ENCODE measurements at places on chromosomes 2 and 18.

GRCh38 chr2:215920244-215921100 is 92.9 kb downstream of the MREG start:
- peak; percentile 81 for DNase-seq

- no peak for DNase-seq
Measured at GRCh38 chr2:132383956-132384355, 32.6 kb upstream of the GPR39 start.

- no peak for DNase-seq
Measured at GRCh38 chr2:65557616-65558573, 125.5 kb upstream of the SPRED2 start.

GRCh38 chr2:120887320-120887697 is 151.6 kb downstream of the GLI2 start:
- DNase-seq = peak; percentile 41

DNA sequence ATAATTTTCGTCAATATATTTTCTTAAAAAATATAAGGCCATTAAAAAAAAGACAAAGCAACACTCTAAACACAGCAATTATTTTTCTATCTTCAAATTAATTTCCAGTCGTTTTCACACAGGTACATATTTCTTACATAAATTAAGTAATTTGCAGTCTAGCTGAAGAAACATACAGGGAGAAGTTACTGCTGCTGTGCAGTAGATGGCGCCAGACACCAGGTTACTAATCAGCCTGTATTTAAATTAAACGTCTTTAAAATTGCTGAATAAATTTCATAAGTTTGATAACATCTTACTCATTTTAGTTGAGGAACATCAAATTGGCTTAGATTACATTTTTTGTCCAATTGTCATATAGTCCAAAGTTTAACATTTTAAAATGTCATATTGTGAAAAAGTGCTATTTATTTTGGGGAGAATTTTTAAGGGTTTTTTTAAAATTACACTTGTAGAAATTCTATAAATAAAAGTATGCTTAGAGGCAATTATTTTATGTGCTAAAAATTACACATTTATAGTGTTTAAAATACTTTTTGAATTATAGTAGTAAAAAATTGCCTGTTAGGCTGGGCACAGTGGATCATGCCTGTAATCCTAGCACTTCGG is 88.4 kb downstream of the PMAIP1 start:
- DNase-seq = peak; percentile 44

DNA sequence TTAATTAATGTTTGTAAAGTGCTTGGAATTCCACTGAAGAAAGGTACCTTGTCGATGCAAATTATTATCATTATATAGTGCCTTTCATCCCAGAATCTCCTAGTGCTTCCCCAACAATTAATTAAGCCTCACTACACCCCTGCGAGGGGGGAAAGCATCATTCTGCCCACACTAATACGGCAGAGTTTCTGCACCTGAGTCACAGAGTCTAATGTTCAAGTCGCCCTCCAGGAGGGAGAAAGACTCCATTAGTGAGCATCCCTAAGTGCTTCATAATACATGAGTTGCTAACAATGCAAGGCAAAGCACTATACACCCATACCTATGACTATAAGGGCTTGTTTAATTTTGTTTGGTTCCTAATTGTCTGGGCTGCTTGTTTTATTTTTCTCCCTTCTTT is 25.4 kb upstream of the NRP2 start:
- DNase-seq = no peak

- DNase-seq = no peak
Measured at GRCh38 chr2:189834059-189834458, 49.8 kb downstream of the PMS1 start.

GRCh38 chr2:216274194-216274840 is 98.0 kb downstream of the MARCHF4 start:
- peak; percentile 28 for DNase-seq

DNA sequence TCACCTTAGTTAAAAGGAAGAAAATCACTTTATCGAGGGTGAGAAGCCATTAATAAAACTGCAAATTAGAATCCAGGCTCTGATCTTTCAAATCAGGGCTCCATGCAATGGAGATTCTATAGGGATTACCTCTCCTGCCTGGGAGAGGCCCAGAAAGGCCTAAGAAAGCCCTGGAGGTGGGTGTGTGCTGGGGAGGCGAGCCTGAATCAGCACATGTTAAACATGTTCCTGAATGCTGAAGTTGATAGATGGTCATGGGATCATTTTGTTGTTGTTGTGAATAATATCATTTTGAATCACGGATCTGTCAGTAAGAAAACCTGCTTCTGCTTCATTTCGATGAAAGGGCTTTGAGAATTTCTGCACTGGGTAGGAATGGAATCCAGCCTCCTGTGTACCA is 254.3 kb downstream of the ACKR3 start:
- no peak for DNase-seq

DNA sequence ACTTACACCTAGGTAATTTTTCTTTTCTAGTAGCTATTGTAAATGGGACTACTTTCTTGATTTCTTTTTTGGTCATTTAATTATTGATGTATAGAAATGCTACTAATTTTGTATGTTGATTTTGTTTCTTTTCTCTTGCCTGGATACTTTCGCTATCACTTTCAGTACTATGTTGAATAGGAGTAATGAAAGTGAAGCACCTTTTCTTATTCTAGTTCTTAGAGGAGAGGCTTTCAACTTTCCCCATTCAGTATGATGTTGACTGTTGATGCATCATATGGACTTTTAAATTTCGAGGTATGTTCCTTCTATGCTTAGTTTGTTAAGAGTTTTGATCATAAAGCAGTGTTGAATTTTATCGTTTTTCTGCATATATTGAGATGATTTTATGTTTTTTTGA is 142.5 kb downstream of the CDH19 start:
- no peak for DNase-seq

- no peak for DNase-seq
Measured at GRCh38 chr2:24568551-24568950, 77.5 kb downstream of the NCOA1 start.

DNA sequence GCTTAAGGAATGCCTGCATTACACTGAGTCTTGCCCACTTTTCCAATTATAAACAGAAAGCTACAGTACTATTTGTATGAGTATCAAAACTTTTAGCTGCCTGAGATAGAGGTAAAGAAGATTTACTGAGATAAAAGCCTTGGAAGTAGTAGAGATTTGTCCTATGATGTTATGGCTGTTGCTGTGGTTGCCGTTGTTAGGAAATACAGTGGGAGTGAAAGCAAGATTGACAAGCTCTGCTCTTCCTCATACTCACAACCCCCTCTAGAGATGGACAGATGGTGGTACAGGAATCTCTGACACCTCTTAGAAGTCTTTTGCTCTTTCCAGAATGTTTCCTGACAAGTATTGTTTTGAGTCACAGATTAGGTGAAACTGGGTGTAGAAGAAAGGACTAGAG is 242.5 kb downstream of the RPIA start:
- DNase-seq = no peak

DNA sequence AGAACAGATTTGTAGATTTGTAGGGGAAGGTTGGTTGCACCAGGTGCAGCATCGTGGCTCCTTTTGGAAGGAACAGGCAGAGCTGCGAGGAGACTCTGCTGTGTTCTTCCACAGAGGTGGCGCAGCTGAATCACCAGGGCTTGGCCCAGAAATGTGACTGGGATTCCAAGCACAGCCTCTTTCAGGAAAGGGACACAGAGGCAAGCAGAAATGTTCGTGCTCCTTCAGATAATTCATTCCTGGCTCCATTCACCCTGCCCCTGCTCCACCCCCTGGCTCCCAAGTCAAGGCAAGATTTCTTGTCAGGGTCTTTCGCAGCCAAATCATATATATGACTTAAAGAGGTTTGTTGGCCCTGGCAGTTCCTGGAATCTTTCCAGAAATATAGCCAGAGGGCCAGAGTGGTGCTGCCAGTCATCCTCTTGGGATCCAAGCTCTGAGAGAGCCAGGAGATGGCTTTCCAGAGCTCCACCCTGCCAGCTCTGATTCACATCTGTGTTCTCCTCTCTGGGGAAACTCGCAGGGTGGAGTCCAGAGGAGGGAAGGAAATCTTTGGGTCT is 203.9 kb upstream of the TANK start:
- DNase-seq = no peak

DNA sequence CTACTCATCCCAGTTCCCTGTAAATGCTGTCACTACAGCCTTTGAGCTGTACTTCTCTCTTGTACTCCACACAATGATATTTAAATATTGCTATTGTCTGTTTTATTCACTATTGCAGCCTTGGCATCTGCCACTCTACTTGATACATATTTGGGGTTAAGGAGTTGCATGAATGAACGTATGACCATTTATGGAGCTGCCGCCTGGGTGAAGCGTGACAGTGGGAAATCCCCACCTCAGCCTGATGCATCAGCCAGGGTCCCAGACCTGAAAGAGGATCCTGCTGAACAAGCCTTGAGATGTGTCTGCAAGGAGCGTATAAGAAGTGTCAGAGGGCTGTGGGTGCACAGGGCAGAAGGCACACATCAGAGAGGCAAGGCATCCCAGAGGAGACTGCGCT is 39.1 kb downstream of the MRPL35 start:
- no peak for DNase-seq

DNA sequence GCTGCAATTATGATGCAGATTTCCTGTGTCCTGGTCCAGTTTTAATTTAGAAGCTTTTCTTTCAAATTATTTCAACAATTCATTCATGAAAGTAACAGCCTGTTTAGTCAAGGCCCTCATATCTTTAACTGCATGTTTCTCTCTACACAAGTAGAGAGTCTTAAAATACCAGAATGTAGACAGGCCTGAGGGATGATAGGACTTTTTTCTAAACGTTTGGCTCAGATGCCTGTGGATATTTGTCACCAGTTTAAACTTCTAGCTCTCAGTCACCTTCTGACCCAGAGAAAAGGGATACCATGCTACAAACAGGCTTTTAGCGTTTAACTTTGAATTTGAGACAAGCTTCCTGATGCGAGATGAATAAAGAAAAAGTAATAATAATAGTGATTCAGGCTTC is 15.7 kb downstream of the COL5A2 start:
- peak; percentile 84 for DNase-seq

- DNase-seq = no peak
Measured at GRCh38 chr18:49694402-49694801, 118.9 kb downstream of the ACAA2 start.

DNA sequence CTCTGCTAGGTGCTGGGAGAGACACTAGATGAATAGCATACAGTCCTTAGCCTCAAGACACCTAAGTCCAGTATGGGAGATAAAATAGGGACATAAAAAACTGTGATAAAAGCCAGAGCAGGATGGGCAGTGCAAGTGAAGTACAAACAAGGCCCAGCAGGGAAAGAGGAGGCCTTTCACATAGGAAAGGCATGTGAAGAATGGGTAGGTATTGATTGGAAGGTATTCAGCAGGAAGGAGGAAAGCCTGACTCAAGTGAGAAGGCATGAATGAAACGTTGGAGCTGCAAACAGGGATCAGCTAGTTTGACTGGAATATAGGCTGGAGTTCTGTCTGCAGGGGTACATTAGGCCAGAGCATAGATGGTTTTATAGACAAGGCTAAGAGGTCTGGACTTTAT is 11.0 kb upstream of the CXCR4 start:
- DNase-seq = no peak

GRCh38 chr2:34907812-34908211 is 1308.7 kb upstream of the FAM98A start:
- no peak for DNase-seq

DNA sequence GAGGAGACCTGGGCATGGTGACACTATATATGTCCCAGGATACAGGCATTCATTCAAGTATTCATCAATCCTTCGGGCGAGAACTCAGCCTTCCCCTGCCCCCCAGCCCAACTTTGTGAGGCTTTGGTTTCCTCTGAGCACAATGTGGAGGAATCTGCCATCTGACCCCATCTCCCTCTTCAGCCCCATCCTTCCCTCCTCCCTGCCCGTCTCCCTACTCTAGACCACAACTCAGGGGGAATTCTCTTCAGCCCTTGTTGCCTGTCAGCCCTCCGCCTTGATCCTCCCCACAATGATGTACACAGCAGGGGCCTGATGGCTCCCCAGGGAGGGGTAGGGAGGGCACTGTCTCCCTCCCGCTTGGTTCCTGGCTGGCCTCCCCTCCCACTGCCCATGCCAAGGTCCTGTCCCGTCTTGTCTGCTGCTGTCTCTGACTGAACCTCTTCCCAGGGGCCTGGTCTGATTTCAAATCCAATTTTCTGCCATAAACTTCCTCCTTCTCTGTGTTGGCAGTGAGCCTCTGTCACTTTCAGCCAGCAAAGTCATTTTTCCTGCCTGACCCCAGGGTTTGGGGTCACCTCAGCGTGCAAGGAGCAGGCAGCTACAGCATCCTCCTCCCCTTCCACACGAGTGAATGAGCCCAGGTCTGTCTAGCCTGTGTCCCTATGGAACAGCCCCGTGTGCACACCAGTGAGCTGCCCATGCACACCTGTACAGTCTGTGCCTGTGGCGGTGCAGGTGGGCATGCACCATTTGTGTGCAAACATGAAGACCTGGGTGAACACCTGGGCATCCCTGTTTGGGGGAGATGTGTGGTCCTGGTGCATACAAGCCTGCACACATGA is 197.3 kb downstream of the CELF4 start:
- DNase-seq = no peak

DNA sequence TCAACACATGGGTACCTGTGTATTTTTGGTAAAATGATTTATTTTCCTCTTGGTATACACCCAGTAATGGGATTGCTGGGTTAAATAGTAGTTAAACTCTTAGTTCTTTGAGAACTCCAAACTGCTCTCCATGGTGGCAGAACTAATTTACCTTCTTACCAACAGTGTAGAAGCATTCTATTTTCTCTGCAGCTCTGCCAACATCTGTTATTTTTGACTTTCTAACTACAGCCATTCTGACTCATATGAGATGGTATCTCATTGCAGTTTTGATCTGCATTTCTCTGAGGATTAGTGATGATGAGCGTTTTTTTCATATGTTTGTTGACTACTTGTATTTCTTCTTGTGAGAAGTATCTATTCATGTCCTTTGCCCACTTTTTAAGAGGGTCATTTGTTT is 180.6 kb downstream of the FSIP2 start:
- DNase-seq = peak; percentile 11

GRCh38 chr18:77376043-77376732 is 126.5 kb downstream of the GALR1 start:
- DNase-seq = no peak

DNA sequence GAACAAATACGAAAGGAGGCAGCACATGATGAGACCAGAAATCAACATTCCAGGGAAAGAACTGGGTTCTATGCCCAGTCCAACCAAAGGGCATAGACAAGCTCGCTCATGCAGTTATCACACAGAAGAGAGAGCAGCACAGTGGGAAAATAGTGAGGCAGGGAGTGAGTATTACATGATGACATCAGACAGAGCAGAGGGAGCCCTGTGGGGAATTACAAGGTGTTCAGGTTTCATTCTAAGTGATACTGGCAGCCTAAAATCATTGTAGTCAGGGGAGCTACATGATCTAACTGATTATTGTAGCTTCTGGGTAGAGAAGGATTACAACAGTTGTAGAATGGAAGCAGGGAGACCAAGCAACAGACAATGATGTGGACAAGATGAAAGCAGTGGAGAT is 658.5 kb downstream of the ARHGAP15 start:
- no peak for DNase-seq

DNA sequence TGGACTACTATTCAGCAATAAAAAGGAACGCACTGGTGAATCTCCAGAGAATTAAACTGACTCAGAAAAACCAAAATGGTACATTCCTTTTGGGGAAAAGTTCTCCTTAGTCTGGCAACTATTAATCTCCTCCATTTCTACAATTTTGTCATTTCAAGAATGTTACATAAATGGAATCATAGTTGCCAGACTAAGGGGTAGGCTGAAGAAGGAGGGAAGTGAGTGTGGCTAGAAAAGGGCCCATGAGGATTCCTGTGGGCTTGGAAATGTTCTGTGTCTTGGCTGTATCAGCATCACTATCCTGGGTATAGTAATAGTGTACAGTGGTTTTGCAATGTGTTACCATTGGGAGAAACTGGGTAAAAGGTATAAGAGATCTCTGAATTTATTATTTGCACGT is 72.4 kb downstream of the ZAP70 start:
- DNase-seq = no peak

GRCh38 chr2:134718023-134718816 is 580 bp downstream of the TMEM163 start:
- DNase-seq = no peak
